DMS153 (cell line): ENCODE measurements at places on chromosomes 7 and 10.

GRCh38 chr10:22700489-22700888 lies 13.9 kb downstream of the PIP4K2A start:
- DNase-seq: no peak

DNA sequence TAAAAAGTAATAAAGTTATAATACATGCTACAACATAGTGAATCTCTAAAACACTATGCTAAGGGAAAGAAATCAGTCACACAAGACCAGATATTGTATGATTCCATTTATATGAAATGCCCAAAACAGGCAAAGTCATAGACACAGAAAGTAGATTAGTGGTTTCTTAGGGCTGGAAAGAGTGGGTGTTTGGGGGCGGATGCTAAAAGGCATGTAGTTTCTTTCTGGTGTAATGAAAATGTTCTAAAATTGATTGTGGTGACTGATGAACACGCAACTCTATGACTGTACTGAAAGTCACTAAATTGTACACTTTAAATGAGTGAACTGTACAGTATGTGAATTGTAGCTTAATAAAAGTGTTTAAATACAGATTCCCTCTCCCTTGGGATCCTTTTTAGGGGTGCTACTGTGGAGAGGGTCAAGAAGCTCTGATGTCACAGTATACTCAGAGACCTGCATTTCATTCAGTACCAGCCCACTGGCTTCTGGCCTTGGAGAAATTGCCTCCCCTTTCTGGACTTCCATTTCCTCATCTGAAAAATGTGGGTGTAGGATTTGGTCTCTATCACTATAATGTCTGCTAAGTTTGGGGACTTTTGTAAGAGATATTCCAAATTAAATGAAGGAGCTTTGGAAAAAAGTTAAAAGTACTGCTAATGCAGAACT lies 46.4 kb downstream of the AOAH start:
- DNase-seq: no peak

DNA sequence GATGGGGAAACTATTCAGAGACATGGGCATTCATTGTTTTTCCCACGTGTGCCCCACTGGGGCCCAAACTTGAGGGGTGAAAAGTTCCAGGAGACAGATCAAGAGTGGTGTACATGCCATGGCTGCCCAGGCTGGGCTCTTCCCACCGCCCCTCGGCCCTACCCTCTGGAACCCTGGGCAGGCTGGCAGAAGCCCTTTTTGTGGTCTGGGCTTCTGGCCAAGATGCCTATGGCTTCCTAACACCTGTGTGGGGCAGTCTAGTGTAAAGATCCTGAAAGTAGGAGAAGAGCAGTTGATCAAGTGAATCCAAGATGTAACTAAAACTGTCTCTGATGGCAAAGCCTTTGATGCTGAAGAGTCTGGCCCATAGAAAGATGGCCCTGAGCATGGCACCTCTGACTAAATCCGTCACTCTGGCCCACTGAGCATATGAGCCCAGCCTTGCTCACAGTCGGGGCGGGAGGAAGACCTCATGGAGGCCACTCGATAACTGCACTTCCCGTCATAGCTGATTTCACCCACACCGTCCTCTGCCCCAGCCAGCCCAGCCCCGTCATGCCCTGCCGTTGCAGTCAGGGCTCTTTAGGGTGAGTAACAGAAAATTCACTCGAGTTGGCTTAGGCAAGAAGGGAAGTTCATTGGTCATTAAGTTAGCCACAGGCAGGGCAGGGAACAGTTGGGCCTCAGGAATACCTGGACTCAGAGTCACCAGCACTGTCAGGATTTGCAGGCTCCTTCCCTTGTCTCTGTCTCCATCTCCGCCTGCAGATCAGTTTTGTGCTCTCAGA lies 37.9 kb upstream of the MTPAP start:
- DNase-seq: no peak

DNA sequence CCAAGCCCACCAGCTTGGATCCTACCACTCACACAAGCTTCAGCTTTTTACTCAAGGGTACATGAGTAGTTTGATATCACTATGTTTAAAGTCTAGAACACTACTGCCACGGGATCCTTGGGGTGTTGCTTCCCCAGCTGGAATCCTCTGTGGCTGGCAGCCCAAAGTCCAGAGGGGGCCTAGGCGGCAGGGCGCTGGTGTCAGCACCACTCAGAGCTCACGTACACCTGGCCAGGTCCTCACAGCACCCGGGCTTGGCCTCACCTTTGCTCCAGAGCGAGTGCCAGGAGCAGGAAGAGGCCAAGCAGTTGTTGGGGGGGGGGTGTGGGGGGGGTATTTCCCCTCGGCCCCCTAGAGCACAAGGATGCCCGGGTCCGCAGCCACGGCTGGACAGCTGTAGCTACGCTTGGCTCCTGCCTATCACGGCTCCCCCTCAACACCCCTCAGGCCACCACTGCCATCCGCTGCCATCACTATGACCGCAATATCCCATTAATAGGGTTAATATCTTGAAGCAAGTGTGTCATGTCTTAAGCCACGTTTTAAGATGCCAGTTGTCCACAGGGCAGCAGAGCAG lies 17.0 kb downstream of the ZDHHC6 start:
- DNase-seq: no peak

- no peak for DNase-seq
Measured at GRCh38 chr10:17061418-17061817, 68.2 kb downstream of the CUBN start.

DNA sequence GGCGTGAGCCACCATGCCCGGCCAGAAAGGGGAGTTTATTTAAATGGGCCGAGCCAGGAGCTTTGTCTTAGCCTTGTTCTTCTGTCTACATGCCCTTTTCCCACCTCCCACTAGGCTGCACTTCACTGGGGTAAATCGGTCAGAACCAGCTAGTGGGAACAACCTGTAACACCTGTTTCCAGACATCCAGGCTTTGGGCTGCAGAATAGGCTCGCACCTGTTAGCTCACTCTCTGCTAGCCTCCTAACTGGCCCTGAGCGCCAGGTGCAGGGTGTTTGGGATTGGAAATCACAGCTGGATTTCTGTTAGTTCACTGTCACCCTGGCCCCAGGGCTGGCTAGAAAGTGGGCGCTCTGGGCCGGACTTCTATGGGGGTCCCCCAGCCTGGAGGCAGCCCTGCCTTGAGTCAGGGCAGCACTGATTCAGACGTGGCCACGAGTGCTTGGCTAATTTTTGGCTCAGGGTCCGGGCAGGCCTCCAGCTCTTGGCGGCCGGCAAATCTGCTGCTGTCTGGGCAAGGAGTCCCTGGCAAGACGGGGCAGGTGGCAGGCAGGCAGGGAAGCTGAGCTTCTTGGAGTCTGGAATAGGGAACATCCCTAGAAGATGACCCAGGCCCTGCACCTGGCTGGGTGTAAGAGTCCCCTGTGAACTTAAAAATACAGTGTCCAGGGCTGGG lies 48.6 kb downstream of the GTF2IRD1 start:
- no peak for DNase-seq

- DNase-seq: no peak
Measured at GRCh38 chr10:100607439-100607838, 71.7 kb downstream of the HIF1AN start.

DNA sequence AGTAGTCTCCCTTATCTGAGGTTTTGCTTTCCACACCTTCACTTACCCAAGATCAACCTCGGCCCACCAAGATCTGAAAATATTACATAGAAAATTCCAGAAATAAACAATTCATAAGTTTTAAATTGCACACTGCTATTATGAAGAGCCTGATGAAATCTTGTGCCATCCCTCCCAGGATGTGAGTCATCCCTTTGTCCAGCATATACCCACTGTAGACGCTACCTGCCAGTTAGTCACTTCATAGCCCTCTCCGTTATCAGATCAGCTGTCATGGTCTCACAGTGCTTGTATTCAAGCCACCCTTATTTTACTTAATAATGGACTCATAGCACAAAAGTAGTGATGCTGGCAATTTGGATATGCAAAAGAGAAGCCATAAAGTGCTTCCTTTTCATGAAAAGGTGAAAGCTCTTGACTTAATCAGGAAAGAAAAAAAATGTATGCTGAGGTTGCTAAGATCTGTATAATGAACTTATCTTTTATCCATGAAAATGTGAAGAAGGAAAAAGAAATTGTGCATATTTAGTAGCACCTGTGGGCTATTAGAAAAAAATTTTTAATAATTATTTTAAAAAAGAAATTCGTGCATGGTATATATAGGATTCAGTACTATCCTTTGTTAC lies 9.8 kb upstream of the MRPS16 start:
- DNase-seq: no peak

GRCh38 chr10:78750418-78750817 lies 318.3 kb upstream of the ZMIZ1 start:
- DNase-seq: no peak

- DNase-seq: no peak
Measured at GRCh38 chr10:8036506-8037198, 17.8 kb upstream of the GATA3 start.

DNA sequence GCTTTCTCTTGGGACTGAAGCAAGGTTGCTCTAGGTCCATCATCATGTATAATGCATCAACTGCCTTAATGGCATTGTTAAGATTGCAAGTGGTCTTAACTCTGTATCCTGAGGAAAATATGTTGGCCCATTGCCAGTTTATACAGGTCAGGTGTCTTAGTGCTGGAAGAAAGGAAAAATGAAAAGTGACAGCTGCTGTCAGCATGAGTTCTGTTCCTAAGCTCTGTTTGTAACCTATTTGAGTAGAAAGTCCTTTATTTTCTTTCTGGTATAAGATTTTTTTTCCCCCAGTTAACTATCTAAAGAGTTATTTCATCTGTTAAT lies 127.2 kb downstream of the SRI start:
- no peak for DNase-seq

DNA sequence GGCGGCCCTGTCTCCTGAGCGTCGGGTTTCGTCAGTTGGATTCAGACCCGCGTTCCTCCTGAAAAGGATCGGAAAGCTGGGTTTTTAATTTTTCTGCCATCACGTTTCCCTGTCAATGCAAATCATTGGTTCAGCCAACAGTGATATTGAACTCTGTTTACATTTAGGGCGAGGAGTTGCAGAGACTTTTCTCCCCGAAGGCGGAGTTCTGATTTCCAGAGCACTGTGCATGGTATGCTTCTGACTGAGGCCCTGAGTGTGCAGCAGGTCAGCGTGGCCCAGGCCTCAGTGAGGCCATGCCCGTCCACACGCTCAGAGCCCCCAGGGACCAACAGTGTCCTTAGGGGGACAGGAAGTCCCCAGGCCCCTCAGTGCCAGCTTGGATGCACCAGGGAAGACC lies 27.1 kb downstream of the NKX6-2 start:
- no peak for DNase-seq

- DNase-seq: no peak
Measured at GRCh38 chr10:24912215-24912614, 40.2 kb downstream of the PRTFDC1 start.

DNA sequence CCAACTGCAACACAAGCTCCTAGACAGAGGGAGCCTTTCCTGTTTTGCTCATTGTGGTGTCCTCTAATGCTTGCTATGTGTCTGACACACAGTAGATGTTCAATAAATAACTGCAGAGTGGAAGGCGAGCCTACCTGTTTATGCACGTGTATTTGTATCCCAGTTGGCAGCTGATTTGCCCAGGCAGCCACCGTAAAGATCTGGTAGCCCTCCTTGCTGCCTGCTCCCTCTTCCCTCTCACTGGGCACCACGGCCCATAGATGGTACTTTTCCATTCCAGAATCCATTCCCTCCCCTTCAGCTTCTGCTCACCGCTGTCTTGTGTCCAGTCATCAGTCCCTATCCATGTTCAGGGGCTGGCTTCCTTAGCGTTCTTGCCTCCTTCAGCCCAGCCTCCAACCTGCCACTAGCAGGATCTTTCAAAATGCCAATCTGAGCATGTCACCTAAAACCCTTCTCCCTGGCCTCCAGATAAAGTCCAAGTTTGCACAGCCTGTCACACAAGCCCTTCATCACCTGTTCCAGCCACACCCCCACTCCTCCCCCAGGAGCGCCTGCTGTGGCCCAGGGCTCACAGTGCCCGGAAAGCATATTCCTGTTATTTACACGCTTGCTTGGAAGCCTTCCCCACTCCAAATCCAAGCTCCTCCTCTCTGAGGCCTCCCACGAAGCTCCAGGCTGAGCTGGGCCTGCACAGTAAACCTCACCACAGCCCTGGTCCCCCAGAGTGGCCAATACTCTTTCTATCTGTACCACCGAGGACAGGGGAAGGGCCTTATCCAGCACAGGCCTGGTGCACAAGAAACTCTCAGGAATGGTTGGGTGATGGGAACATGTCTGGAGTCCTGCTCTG lies 21.0 kb downstream of the ZCCHC24 start:
- no peak for DNase-seq

GRCh38 chr10:122474131-122474818 lies 12.9 kb downstream of the HTRA1 start:
- no peak for DNase-seq

GRCh38 chr7:98249106-98249505 lies 2.9 kb downstream of the TECPR1 start:
- DNase-seq: no peak

DNA sequence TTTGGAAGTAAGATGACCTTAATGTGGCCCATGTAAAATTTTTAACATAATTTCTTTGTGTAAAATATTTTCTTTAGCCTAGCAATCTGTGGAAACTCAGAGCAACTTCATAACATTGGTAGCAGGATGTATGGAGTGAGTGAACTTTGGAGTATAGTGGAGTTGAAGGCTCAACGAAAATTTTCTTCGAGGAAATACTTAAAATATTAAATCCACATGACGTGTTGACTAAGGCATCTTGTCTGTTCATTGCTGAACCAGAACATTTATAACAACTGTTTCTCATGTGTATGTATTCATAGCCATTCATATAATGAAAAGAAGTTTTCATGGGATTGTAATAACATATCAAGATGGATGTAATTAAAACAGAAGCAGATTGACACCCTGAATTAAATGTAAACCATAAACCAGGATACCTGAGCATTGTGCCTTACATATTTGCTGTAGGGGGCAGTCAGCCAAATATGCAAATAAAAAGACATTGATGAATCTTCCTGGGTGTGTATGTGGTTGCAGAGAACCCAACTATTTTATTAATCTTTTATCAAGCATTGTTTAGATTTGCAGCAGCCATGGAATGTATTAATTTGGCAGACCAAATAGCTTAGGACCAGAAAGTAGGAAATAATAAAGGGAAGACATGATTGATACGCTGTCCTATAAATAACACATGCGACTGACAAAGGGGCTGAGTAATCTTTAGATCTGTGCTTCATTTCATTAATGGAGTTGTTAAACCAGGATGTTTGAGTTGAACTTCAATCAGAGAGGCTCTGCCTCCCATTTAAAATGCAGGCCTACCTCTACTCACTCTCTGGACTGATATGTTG lies 11.5 kb downstream of the AUTS2 start:
- DNase-seq: no peak

DNA sequence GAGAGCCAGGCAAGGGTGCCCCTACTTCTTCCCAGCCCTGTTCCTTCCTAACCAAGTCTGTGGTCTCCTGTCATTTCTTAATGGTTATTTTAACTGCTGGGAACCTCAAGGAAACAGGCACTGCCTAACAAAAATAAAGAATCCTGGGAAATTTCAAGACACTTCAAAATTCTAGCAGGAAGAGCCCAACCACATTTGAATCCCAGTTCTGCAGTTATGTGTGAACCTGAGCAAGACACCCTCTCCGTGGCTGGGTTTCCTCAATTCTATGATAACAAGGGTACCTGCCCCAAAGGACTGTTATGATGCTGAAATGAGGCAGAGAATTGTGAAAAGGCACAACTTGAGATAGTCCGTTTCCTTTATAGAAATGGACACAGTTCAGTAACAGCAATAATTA lies 36.2 kb upstream of the DUSP5 start:
- no peak for DNase-seq
